ENCODE measurements at places on chromosomes 6 and 20.

DNA sequence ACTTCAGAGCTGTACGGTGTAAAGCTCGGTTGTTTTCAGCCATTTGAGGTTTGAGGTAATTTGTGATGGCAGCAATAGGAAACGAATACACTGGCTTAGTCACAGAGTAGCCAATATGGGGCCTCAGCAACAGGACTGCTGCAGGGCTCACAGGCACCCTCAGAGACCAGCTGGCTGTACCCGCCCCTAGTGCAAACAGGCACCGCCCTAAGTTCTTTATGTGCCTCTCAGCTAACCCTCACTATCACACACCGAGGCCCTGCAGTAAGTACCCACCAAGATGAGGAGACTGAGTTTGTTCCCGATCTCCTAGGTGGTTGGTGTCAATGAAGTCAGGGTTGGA is 11.2 kb upstream of the SERPINB9 start:
- no peak for DNase-seq

DNA sequence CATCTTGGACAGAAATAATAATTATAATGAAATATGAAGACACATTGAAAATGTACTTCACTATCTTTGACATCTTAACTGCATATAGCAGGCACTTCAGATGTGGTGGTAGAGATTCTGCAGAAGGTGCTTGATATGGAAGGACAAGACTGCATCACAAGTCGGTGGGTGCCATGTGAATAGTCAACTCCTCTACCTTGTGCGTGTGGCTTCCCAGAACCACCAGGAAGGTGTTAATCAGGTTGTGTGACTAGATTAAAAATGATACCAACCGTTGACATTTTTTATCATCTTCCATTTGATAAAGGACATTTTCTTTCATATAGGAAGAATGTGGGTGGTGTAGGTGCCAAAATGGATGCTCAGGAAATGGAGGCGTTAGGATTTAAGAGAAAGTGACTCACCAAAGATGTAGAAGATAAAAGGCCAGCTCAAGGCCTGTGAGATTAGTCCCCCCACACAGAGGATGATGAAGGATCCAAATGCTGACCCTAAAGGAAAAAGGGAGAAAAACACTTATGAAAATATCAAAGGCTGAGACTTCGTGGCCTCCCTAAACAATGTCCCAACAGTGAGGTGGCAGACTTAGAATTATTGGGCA is 12.3 kb downstream of the SLC17A2 start:
- DNase-seq, result no peak

GRCh38 chr6:134146268-134147033 is 94.0 kb upstream of the SLC2A12 start:
- no peak for DNase-seq

DNA sequence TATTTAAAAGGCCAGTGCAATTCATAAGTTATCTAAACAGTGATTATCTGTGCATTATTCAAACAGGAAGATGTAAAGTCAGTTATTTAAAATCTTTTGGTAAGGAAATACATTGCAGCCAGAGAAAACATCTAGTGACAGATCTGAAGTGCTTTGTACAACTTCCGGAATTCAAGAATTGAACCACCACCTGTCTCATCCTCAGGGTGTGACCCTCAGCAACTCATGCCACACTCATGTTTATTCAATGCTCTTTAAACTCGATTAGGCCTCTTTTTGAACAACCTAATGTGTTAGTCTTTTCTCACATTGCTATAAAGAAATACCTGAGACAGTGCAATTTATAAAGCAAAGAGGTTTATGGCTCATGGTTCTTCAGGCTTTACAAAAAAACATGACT is 62.6 kb upstream of the GGTLC1 start:
- DNase-seq, result no peak

GRCh38 chr20:3461911-3462677 is 8.7 kb upstream of the ATRN start:
- no peak for DNase-seq

DNA sequence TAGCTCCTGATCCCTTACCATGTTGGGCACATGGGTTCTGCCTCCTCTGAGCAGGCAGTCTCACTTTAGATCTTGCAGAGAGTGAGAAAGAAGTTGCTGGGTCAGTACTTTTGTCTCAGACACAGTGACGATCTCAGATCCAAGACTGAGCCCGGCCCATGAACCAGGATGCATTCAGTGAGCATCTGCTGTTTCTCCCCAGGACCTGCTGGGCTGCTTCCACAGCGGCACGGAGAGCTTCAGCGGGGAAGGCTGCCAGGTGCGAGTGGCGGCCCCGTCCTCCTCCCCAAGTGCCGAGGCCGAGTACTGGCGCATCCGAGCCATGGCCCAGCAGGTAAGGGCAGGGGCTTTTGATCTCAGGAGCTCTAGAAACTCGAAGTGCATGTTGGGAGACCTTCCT is 53.9 kb upstream of the SMIM28 start:
- DNase-seq, result no peak

GRCh38 chr20:45998337-45998736 is 10.4 kb upstream of the MMP9 start:
- DNase-seq, result no peak

DNA sequence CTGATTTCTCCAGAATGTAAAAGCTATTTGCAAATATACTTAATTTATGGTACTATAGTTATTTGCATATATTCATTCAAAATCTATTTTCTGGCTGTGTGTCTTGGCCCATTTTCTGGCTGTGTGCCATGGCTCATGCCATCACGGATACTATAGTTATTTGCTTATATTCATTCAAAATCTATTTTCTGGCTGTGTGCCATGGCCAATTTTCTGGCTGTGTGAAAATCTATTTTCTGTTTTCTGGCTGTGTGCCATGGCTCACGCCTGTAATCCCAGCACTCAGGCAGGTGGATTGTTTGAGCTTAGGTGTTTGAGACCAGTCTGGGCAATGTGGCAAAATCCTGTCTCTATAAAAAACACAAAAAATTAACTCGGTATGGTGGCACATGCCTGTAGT is 28.9 kb upstream of the RIPK1 start:
- no peak for DNase-seq

- DNase-seq, result no peak
These were observed 864 bp upstream of the CEBPB start for GRCh38 chr20:50189681-50190250.
